ENCODE measurements at places on chromosomes 2 and 18. TPM values are rescaled to one million over a fixed set of nuclear protein-coding genes. Genes with fewer than 3 reads are reported as not detected.

Gene ZBTB14
- 23.2 TPM for total RNA-seq

GRCh38 chr2:98915751-98916358, 20.2 kb downstream of the CRACDL start:
- no peak for DNase-seq
- no peaks in the 10 kb centered on the region for H3K36me3 ChIP-seq
- no peak overlapping the region for H3K4me3 ChIP-seq
- no peak overlapping the region for H3K27ac ChIP-seq
- peaks cover 2% of the 10 kb centered on the region for H3K4me1 ChIP-seq

DNA sequence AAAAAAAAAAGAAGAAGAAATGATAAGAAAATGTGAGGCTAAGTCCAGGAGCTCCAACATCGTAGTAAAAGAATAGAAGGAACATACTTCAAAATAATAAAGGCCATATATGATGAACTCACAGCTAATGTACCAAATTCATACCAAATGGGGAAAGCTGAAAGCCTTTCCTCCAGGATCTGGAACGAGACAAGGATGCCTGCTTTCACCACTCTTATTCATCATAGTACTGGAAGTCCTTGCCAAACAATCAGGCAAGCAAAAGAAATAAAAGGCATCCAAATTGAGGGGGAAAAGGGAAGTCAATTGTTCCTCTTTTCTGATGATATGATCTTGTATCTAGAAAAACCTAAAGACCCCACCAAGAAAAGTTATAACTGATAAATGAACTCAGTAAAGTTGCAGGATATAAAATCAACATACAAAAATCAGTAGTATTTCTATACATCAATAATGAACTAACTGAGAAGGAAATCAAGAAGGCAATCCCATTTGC, 170.6 kb downstream of the METTL4 start:
- peaks cover 3% of the 10 kb centered on the region for H3K27me3 ChIP-seq
- no peak overlapping the region for H3K27ac ChIP-seq
- no peak for DNase-seq

- H3K27ac ChIP-seq: no peak overlapping the region
- peaks cover 12% of the 10 kb centered on the region for H3K4me1 ChIP-seq
- DNase-seq: no peak
- H3K4me3 ChIP-seq: no peak overlapping the region
These were observed 26.4 kb downstream of the THNSL2 start for GRCh38 chr2:88196490-88197087.

DNA sequence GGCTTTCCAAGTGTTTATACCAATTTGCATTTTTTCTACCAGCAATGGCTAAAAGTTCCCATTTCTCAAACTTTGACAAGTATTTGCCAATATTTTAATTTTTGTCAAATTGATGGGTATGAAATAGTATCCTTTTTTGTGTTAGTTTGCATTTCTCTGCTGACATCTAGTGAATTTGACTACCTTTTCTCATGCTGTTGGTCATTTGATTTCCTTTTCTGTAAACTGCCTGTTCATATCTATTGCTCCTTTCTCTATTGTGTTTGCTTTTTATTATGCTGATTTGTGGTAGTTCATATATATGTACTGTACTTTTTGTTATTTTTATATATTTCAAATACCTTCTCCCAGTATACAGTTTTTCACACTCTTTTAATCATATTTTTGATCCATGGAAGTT, 149.4 kb downstream of the PMAIP1 start:
- no peak overlapping the region for H3K27ac ChIP-seq
- no peak for DNase-seq
- no peaks in the 10 kb centered on the region for H3K4me1 ChIP-seq
- no peak overlapping the region for H3K4me3 ChIP-seq
- H3K36me3 ChIP-seq: no peaks in the 10 kb centered on the region
- no peaks in the 10 kb centered on the region for H3K27me3 ChIP-seq

Gene SRD5A2
- 0.64 TPM for total RNA-seq
